NCI-H1092 treated with DMSO at 0.1 percent for 48 hours (cell line): ENCODE measurements at places on chromosomes 3 and 15.
A peak's percentile ranks its signal among the peaks of the same experiment; 100 is the strongest.

DNA sequence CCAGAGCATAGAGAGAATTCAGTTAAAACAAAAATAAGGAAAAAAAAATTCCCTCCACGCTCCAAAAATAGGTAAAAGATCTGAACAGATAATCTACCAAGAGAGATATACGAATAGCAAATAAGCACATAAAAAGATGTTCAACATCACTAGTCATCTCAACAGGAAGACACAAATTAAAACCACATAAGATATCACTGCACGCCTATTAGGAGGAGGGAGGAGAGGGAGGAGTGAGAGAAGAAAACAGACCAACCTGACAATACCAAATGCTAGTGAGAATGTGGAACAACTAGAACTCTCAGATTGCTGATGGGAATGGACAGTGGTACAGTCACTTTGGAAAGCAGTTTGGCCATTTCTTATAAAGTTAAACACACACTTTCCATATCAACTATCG is 212.5 kb downstream of the FMN1 start:
- DNase-seq: no peak

- no peak for DNase-seq
Observed at GRCh38 chr3:165797551-165797950, 39.7 kb downstream of the BCHE start.

- no peak for DNase-seq
Observed at GRCh38 chr15:87213626-87214025, 1042.9 kb downstream of the NTRK3 start.

- no peak for DNase-seq
Observed at GRCh38 chr15:47376190-47376589, 341.1 kb upstream of the SEMA6D start.

- no peak for DNase-seq
Observed at GRCh38 chr3:130662501-130662996, 84.1 kb downstream of the PIK3R4 start.

- DNase-seq: no peak
Observed at GRCh38 chr3:133469140-133469731, 69.4 kb downstream of the BFSP2 start.

DNA sequence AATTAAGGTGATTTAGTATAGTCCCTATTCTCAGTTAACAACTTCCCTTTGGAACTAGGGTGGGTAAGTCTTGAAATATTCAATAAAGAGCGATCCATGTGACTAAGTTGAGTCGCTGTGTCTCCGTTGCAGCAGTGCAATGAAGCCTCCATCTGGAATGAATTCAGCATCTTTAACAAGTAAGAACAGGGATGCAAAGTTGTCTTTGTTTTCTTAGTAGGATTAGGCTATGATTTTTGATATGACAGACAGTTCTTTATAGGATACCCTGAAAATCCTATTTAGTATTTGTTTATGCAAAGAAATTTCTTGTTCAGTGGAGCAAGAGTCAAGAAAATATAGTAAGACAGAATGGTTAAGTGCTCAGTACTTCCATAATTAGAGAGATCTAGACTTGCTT is 52.7 kb downstream of the RBMS3 start:
- DNase-seq: no peak

DNA sequence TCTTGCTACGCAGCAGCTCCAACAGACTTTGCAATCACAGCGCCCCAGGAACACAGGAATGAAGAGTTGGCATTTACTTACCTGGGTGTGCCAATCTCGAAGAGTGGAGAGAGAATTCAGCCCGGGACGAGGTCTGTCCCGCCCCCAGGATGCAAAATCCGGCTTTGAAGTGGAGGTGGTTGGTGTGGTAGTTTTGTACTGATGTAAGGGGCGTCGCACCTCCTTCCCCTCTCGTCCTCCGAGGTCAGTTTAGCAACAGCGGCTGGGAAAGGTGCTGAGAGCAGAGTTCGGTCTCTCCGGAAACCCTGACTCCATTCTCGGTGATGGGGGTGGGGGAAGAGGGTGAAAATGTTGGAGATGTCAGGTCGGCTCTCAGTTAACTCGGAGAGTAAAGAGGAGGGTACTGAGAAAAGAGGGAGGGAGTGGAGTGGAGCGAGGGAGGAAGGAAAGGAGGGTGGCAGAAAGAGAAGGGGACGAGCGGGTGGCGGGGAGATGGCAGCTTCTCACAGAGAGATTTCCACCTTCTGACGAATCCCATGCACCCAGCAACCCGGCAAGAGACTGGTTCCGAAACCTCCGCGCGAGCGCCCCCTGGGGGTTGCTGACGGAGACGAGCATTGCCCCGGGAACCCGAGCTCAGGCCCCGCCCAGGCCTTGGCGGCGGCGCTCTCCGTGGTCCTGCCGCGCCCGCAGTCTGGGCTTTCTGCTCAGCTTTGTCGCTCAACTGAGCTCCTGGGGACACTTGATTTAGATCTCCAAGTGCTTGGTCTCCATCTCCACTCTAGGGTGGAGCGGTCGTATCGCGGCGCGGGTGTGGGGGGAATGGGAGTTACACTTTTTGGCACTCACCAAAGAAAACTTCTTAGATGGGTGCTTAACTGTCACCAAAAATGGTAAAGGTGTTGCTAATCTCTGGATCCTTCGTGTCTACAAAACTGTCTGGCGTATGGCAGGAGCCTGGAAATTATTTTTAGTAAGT is at the start of gene CPNE4:
Gene CPNE4, minus strand, starts transcription at position 529 of the 979 bp plus-strand sequence.
- DNase-seq: peak; percentile 65

- DNase-seq: peak; percentile 47
Observed at GRCh38 chr3:97613139-97613538, 151.4 kb upstream of the ARL6 start.

GRCh38 chr15:68407141-68407885 is 24.6 kb downstream of the ITGA11 start:
- DNase-seq: no peak

DNA sequence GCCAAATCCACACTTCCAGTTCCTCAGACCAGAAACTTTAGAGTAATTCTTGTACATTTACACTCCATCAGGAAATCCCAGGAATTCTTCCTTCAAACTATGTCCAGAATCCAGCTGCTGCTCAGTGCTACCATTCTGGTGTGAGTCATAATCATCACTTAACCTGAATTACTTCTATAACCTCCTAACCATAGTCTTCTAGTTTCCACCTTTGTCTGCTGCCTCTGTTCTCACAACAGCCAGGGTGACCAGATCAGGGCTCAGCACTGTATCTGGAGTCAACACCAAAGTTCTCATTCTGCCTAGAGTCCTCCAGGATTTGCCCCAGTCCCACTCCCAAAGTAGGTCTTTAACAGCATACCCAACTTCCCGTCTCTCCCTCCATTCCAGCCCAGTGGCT is 3.4 kb downstream of the CLDND1 start:
- DNase-seq: no peak
